H54 (cell line): ENCODE measurements at places on chromosomes 12 and 14.

DNA sequence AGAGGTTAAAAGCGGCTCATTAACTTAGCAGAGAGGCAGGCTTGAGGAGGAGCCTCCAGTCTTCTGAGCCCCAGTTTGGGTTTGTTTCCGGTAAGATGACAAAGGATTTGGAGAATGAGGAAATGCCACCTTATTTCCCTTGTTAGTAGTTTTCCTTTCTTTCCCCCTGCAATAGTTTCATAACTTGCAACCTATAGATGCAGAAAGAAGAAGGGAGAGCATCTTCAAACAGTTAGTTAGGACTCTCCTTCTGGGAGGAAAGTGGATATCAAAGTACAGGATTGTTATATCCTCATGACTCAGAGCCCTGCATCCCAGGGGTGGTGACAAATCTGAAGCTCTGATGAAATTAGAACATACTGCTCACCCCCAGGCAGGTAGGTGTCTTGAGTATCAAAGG, 180.7 kb upstream of the SLC38A2 start:
- DNase-seq, result no peak

DNA sequence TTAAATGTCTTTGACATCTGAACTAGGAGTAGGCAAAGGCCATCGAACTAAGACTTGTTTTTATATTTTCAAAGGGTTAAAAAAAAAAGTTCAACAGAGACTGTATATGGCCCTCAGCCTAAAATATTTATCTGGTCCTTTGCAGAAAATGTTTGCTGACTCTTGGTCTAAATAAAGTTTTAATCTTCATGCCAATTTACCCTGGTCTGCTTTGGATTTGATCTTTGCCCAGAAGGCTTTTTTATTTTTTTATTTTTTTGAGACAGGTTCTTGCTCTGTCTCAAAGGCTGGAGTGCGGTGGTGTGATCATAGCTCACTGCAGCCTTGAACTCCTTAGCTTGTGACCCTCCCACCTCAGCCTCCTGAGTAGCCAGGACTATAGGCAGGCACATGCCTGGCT, 47.1 kb downstream of the SPATS2 start:
- DNase-seq, result no peak

GRCh38 chr14:56119201-56119981, 1.2 kb downstream of the PELI2 start:
- DNase-seq, result no peak

GRCh38 chr12:105672121-105672975, 341.9 kb downstream of the C12orf75 start:
- no peak for DNase-seq

DNA sequence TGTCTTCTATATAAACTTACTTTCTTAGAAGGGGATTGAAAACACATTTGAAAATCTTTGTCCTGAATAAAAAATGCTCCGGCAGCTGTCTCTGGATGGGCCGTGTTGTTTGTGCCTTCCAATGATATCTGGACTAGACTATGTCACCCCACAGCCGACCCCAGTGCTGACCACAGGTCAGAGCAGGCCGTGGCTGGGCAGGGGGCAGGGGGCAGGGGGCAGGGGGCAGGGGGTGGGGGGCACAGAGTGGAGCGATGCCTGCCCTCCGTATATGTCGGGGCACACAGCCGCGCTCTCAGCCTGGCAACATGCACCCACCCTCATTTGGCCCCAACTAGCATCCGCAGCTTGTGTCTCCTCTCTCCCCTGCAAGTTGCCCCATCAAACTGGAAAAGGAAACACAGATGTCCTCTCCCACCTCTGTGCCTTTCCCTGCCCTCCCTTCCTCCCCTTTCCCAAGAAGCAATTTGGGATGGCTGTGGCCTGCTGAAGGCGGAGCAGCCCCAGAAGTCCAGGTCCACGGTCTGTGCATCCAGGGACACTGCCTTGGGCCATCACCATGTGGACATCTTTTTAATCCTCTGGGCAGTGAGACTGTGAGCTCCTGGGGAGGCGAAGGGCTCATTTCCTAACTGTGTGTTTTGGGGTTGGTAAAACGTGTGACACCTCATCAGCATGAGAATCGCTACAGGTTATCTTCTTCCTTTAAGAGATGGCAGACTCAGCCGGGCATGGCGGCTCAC, 295.7 kb upstream of the RTL1 start:
- DNase-seq, result no peak

GRCh38 chr14:26286913-26287205, 311.0 kb downstream of the NOVA1 start:
- DNase-seq, result no peak

DNA sequence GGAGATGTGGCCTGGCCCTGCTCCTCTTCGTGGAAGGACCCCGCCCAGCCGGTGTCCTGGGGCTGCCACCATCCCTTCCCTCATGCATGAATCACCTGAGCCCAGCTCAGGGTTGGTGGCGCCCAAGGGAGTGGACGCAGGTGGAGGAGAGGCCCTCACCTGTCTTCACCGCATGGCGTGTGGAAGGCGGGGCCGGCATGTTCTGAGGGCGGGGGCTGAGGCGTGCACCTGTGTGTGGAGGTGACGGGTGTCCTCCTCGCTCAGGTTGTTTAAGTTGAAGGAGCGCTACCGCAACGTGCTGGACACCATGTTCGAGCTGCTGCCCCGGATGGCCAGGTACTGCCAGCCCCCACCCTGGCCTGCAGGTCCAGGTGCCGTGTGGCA, 47.0 kb downstream of the SLC8B1 start:
- no peak for DNase-seq

GRCh38 chr12:81627336-81628189, 131.6 kb downstream of the PPFIA2 start:
- peak; percentile 4 for DNase-seq

- DNase-seq, result no peak
These were observed 24.9 kb downstream of the VPS37B start for GRCh38 chr12:122870867-122871664.

DNA sequence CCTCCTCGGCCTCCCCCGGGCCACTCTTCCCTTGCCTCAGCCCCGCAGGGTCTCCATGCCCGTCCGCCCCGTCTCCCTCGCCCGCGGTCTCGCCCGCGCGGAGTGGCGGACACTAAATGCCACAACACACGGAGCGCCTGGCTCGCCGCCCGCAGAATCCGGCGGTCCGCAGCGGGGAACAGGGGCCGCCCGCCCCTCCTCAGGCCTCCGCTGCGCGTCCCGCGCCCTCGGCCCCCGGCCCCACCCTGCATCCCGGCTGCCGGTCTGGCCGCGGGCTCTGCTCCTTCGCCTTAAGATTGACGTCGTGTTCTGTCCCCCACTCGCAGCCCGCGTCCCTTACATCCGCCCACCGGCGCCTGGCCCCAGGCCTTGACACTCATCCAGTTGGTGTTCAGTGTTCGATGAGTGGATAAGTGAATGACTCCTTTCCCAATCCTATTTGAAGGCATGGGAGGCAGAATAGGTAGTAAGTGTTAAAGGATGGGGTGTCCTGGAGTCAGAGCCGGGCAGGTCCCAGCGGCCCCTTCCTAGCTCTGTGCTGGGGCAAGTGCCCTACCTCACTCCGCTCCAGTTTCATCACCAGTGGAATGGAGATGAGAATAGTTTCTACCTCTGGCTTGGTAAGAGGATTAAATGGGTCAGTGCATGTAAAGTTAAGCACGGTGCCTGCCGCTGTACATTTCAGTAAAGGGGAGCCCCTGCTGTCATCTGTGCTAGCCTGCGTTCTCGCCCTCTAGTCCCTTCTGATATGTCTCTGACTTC, 622 bp downstream of the TECPR2 start:
- DNase-seq, result peak; percentile 45

GRCh38 chr12:27864521-27864920, 84.5 kb upstream of the MANSC4 start:
- DNase-seq, result no peak

DNA sequence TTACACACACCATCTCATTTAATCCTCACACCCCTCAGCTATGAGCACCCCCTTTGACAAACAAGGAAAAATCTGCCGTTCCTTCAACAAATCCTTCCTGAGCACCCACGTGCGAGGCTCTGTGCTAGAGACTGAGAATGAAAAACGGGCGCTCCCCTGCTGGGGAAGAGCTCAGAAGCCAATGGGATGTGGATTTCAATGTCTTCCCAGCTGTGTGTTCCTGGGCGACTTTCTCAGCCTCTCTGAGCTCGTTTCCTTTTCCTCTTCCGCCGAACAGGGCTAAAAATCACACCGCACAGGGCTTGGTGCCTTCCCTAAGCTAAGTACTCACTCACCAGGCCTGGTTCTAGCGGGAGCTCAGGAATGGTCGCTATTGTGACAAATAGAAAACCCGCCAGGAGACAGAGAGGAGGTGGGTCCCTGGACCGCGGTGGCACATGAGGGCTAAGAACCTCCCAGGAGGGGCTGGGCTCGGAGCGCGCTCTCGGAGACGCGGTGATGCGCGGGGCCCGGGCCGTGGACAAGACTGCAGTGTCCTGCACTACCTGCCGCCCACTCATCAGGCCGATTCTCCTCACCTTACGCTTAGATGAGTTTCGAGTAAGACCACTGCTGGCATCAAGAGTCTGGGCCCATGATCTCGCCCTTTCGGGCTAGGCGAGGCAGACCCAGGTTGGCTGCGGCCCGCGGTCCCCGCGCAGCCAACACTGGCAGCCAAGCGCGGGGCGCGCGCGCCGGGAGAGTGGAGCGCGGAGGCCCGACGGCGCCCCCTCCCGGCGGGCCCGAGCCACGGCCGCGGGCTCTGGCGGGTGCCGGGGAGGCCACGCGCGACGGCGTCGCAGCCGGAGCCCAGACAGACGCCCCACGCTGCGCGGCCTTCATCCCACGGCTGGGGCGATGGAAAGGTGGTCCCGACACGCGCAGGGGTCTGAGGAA, 17.0 kb downstream of the ZDHHC22 start:
- no peak for DNase-seq

DNA sequence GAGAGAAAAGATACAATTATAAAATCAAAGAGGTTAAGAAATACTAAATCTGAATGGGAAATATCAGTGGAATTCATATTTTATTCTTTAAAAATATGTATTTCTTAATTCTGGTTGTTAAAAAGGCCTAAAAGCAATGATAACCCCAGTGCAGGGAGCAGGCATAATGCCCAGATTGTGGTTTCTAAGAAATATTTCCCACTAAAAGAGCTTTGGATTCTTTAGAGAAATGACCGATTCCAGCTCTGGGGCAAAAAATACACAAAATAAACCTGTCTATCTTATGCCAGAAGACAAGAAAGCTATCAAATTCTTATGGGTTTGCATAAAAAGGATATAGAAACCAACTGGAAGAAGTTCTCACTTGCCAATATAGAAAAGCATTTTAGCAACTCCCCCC, 71.6 kb downstream of the PDE6H start:
- no peak for DNase-seq

- DNase-seq, result no peak
These were observed 14.6 kb downstream of the BTG1 start for GRCh38 chr12:92130999-92131398.

DNA sequence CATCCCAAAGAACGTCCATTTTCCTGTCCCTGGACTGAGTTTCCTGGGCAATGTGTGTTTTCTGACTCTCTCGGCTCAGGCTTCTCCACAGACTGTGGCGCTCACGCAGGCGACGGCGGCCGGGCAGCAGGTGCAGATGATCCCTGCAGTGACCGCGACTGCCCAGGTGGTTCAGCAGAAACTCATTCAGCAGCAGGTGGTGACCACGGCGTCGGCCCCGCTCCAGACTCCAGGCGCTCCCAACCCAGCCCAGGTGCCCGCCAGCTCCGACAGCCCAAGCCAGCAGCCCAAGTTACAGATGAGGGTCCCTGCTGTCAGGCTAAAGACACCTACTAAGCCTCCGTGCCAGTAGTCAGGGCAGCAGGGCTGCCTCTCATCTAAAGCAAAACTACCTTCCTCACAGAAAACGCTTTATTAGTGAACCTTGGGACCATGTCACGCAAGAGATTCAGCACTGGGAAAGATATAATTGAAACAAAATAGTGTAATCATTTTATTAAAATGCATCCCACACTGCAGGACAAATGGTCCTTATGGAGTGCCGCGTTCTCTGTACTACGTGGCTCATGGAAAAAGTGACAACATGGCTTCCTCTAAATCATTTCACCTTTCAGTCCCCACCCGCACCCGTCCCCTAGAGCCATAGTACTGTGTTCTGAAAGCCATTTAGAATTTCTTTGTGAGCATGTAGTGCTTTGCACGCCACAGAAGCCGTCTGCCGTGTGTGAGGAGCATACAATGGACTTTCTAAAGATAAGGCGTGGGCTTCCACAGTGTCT, 66.6 kb downstream of the DDX51 start:
- DNase-seq, result no peak

GRCh38 chr12:121911824-121912585, 6.4 kb upstream of the CFAP251 start:
- no peak for DNase-seq

- DNase-seq, result peak; percentile 87
These were observed 393 bp upstream of the DCAF5 start for GRCh38 chr14:69153152-69153872.

- no peak for DNase-seq
These were observed 24.7 kb downstream of the INSM2 start for GRCh38 chr14:35558680-35559079.

- DNase-seq, result no peak
These were observed 21.1 kb upstream of the C14orf180 start for GRCh38 chr14:104558231-104559027.

- DNase-seq, result no peak
These were observed 2.5 kb upstream of the SELPLG start for GRCh38 chr12:108635997-108636808.

DNA sequence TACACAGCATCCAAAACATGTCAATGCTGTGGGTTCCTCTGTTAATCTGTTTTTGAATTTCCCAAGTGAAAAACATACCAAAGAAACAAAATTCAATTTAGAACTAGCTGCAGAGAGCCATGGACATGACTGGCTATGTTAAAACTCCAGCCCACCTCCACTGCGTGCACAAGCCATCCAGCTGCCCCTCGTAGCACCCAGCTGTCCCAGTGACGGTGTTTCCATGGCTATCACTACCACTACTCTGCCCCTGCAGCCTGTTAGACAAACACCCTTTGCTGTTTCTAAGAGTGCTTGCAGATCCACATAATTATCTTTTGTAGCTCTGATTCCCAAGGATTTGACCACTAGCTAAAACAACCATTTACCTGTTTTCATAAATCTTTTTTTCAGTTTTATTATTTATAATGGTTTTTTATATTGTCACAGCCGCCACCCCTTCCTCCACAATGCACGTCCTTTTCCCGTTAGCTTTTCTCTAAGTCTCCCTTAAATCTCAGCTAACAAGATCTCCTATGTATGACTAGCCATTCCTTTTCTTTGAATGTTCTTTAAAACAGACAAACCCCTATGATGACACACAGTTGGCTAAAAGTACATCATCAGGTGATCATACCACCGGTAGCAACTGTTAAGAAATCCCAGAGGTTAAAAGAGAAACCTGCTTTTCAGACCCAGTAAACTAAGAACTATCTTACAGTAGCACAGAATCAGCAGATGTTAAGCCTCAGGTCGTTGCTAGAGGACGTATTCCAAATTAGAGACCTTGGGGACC, 37.8 kb upstream of the NAA30 start:
- DNase-seq, result no peak
